ENCODE measurements at places on chromosomes 1 and 21.
A peak's percentile ranks its signal among the peaks of the same experiment; 100 is the strongest.

GRCh38 chr1:212982430-212983152 lies 32.2 kb downstream of the VASH2 start:
- DNase-seq, result no peak

- no peak for DNase-seq
Observed at GRCh38 chr1:84598846-84599741, 24.9 kb upstream of the CTBS start.

- no peak for DNase-seq
Observed at GRCh38 chr1:158931055-158931737, at the start of gene PYHIN1. Gene PYHIN1 (plus strand): TSS chr1:158931552. CDS start chr1:158936911, 5,359 bp downstream.

- DNase-seq, result no peak
Observed at GRCh38 chr1:201697174-201697573, 131.8 kb upstream of the IPO9 start.

- DNase-seq, result no peak
Observed at GRCh38 chr1:241934866-241935265, 22.7 kb upstream of the BECN2 start.

DNA sequence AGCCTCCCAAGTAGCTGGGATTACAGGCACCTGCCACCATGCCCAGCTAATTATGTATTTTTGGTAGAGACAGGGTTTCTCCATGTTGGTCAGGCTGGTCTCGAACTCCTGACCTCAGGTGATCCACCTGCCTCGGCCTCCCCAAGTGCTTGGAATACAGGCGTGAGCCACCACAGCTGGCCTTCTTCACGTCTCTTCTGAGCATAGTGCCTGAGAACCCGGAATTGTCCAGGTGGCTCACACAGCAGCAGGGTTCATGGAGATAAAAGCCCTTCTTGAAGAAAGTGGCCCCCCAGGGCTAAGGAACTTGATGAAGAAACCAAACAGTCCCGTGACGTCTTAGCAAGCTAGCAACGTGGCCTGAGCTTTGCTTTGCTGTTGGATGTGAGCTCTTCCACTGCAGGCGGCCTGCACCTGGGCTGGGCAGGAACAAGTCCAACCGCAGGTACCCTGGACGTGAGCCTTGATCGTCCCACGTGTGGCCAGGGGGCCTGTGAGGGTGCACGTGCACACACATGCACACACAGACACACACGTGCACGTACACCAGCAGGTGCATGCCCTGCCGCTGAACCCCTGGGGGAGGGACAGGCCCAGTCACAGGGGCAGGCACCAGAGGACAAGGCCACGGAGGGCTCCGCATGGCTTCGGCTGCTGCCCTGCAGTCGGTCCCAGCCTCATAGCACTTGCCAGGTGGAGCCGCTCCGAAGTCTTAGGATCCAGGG lies 23.4 kb upstream of the TRAPPC10 start:
- DNase-seq, result peak; percentile 85

GRCh38 chr1:68197891-68198290 lies 34.4 kb downstream of the WLS start:
- no peak for DNase-seq

GRCh38 chr1:78790174-78790573 lies 140.5 kb downstream of the IFI44 start:
- no peak for DNase-seq

DNA sequence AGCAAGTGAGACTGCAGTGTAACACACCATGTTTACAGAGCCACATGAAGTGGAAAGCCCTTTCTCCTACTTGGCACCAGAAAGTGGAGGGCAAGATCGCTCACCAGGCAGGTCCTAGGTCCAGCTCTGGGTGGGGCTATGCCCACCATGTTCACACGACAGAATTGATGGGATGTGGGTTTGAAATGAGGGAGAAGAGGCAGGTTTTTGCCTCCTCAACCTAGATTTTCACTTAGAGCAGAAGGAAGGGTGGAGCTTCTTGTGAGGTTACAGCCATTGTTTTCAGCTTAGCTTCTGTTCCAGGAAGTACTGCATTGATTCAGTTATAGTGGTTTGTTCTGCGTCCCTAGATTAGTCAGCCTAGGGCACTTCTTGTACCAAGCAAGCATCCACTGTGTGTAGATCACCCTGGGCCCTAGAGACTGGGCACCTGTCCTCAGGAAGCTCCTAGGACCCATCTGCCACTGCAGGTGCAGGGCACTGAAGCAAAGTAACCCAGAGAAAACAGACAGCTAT lies 2.3 kb downstream of the CD53 start:
- DNase-seq, result no peak

All from chondrocyte (in vitro differentiated cells).